Endothelial cell of umbilical vein (primary cell): ENCODE measurements at places on chromosomes 12 and 14. TPM values are rescaled to one million over a fixed set of nuclear protein-coding genes. Genes with fewer than 3 reads are reported as not detected.

DNA sequence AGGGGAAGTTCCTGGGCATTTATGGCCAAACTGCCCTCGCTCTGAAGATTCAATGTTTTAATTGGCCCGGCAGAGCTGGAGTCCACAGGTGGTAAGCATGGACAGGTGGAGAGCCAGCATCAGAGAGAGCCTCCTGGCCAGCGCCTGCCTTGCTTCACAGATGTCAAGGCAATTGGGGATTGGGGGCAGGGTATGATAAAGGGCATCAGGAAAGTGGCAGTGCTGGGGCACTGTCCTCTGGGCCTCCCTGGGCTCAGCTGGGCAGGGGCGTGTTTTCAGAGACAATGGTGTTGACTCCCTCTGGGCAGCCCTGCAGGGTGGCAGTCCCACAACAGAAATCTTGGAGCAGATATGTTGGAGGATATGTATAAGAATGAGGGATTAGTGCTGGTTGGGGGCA, 237.3 kb downstream of the CACNA1C start:
- no peaks in the 10 kb centered on the region for H3K36me3 ChIP-seq
- H3K27me3 ChIP-seq = no peaks in the 10 kb centered on the region
- no peak overlapping the region for H3K27ac ChIP-seq
- no peak overlapping the region for H3K4me3 ChIP-seq
- H3K4me1 ChIP-seq = no peaks in the 10 kb centered on the region

- no peaks in the 10 kb centered on the region for H3K4me1 ChIP-seq
- no peak overlapping the region for H3K4me3 ChIP-seq
- H3K27ac ChIP-seq = no peak overlapping the region
- H3K27me3 ChIP-seq = no peaks in the 10 kb centered on the region
- H3K36me3 ChIP-seq = no peaks in the 10 kb centered on the region
- no peak for DNase-seq
These were observed 243.1 kb downstream of the BCAT1 start for GRCh38 chr12:24705741-24706358.

Gene SPRING1
- 40.4 and 50.0 TPM in 2 replicates for total RNA-seq

GRCh38 chr12:103161582-103162362, 204.3 kb downstream of the ASCL1 start:
- H3K4me3 ChIP-seq = no peak overlapping the region
- H3K4me1 ChIP-seq = no peaks in the 10 kb centered on the region
- no peak for DNase-seq
- H3K36me3 ChIP-seq = no peaks in the 10 kb centered on the region

DNA sequence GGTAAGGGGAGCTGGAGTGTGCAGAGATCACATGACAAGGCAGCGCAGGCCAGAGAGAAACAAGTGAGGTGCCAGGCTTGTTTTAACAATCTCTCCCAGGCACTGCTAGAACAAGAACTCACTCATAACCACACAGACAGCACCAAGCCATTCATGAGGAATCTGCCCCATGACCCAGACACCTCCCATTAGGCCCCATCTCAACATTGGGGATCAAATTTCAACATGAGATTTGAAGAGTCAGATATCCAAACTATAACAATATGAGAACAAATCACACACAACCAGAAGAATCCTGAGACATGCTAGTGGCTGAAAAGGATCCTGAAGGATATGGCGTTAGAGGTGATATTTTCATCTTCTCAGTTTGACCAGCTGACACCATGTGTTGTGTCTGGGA, 21.9 kb downstream of the OR6J1 start:
- no peak overlapping the region for H3K4me3 ChIP-seq
- no peaks in the 10 kb centered on the region for H3K27me3 ChIP-seq
- no peak for DNase-seq
- peaks cover 7% of the 10 kb centered on the region for H3K4me1 ChIP-seq

Gene MYH6
- total RNA-seq = not detected in 2 replicates

Gene KCNJ8
- total RNA-seq = not detected in 2 replicates

DNA sequence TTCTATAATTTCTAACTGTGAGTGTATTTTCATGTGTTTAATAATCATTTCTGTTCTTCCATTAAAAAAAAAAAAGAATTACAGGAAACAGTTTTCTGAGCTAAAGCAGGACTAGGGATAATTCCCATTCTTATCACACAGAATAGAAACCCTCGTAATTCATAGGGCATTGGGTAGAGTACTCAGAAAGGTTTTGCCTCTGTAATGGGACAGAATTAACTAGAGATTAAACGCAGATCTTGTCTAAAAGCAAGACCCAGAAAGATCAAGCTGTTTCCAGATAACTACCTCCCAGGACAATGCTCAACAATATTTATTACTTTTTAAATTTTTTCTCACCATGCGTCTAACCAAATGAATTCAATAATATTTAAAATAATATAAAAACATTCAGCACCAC, 10.2 kb downstream of the GSKIP start:
- H3K4me1 ChIP-seq = no peaks in the 10 kb centered on the region
- no peak overlapping the region for H3K4me3 ChIP-seq
- H3K36me3 ChIP-seq = no peaks in the 10 kb centered on the region
- H3K27ac ChIP-seq = no peak overlapping the region

- no peak for DNase-seq
- H3K36me3 ChIP-seq = no peaks in the 10 kb centered on the region
- H3K27me3 ChIP-seq = no peaks in the 10 kb centered on the region
- no peak overlapping the region for H3K4me3 ChIP-seq
- H3K4me1 ChIP-seq = no peaks in the 10 kb centered on the region
These were observed 249.8 kb upstream of the GARIN2 start for GRCh38 chr14:66939409-66939808.

Gene FAM186B
- total RNA-seq = 0.21 and 0.33 TPM in 2 replicates

Gene C14orf180
- not detected in 2 replicates for total RNA-seq

- no peak overlapping the region for H3K4me3 ChIP-seq
- H3K27ac ChIP-seq = no peak overlapping the region
- no peak for DNase-seq
- no peaks in the 10 kb centered on the region for H3K4me1 ChIP-seq
- H3K27me3 ChIP-seq = no peaks in the 10 kb centered on the region
These were observed 1165.2 kb downstream of the FSCB start for GRCh38 chr14:43341921-43342320.

GRCh38 chr14:100467046-100467750, 120.0 kb downstream of the BEGAIN start:
- H3K4me1 ChIP-seq = no peaks in the 10 kb centered on the region
- DNase-seq = no peak
- no peak overlapping the region for H3K27ac ChIP-seq
- H3K4me3 ChIP-seq = no peak overlapping the region

DNA sequence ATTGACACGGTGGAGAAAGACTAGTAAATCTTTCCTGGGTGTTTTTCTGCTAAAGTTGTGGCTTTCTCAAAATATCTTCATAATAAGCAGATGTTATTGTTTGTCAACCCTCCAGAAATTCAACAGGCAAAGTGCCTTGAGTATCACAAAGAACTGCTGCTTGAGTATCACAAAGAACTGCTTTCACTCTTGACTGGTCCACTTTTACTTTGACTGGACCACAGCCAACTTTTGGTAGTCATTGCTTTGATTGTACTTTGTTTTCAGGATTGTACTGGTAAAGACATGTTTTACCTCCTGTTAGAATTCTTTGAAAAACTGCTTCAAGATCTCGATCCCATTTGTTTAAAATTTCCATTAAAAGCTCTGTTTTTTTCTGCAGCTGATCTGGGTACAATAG, 62.6 kb downstream of the PDZRN4 start:
- no peaks in the 10 kb centered on the region for H3K4me1 ChIP-seq
- no peak overlapping the region for H3K4me3 ChIP-seq
- no peaks in the 10 kb centered on the region for H3K27me3 ChIP-seq
- peak; percentile 33 for DNase-seq

- H3K27me3 ChIP-seq = peaks cover 88% of the 10 kb centered on the region
- no peaks in the 10 kb centered on the region for H3K36me3 ChIP-seq
- H3K4me3 ChIP-seq = peak overlapping the region; percentile 41
- H3K27ac ChIP-seq = no peak overlapping the region
- peak; percentile 80 for DNase-seq
- H3K4me1 ChIP-seq = peaks cover 4% of the 10 kb centered on the region
These were observed 645 bp downstream of the FOXA1 start for GRCh38 chr14:37594238-37594970.
